Astrocyte (in vitro differentiated cells and primary cell): ENCODE measurements at places on chromosomes 1 and 21. TPM values are rescaled to one million over a fixed set of nuclear protein-coding genes. Genes with fewer than 3 reads are reported as not detected.
A peak's percentile ranks its signal among the peaks of the same experiment; 100 is the strongest.

DNA sequence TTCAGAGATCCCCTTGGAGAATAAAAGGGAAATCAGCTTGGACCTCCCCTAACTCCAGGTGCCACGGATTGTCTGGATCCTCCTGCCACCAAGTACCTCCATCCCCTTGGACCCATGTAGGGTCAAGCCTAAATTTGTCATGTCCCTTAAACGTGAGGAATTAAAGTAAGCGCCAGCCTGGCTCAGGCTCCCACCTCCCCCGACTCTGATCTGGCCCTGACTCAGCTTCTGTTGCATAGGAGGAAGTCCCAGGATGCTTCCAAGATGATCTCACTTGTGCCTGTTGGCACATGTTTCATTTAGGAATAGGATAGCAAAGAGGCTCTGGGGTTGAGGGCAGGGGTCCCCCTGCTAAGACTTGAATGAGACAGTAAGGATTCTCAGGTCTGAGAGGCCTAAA lies 231.9 kb upstream of the JUN start:
- peak; percentile 75 for DNase-seq
- peak overlapping the region; percentile 69 for H3K27ac ChIP-seq
- H3K4me3 ChIP-seq = no peak overlapping the region
- no peaks in the 10 kb centered on the region for H3K27me3 ChIP-seq
- H3K4me1 ChIP-seq = peaks cover 38% of the 10 kb centered on the region

- H3K4me3 ChIP-seq = no peak overlapping the region
- H3K4me1 ChIP-seq = peaks cover 32% of the 10 kb centered on the region
- peak; percentile 38 for DNase-seq
- no peaks in the 10 kb centered on the region for H3K36me3 ChIP-seq
- H3K27me3 ChIP-seq = no peaks in the 10 kb centered on the region
- H3K27ac ChIP-seq = no peak overlapping the region
Observed at GRCh38 chr1:224495866-224496265, 61.3 kb upstream of the WDR26 start.

DNA sequence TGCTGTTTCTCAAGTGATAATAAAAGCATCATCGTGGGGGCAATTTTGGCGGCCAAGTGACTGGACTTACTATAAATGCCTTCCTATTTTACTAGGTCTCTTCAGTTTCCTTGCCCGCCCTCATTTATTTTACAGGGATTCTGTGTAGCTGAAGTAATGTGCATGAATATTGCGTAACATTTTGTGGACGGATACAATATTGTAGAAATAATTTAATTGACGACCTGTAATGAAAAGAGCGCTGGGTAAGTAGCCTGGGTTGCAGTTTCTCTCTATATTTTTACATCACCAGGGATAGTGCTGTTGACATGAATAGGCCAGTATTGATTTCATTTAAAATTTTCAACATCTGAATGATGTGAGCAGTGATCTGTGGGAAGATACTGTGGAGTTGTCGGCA lies 28.1 kb upstream of the LMO4 start:
- no peak for DNase-seq
- no peaks in the 10 kb centered on the region for H3K36me3 ChIP-seq
- H3K4me3 ChIP-seq = no peak overlapping the region
- no peaks in the 10 kb centered on the region for H3K4me1 ChIP-seq

- no peaks in the 10 kb centered on the region for H3K27me3 ChIP-seq
- no peaks in the 10 kb centered on the region for H3K36me3 ChIP-seq
- no peaks in the 10 kb centered on the region for H3K4me1 ChIP-seq
- no peak overlapping the region for H3K27ac ChIP-seq
Observed at GRCh38 chr1:209335178-209335577, 248.3 kb upstream of the CAMK1G start.

Gene OR6N1
- total RNA-seq = not detected in 2 replicates

Gene SAMSN1
- total RNA-seq = 0.09 TPM in 1 of 2 replicates, not detected in the other
